SJSA1 (cell line): ENCODE measurements at places on chromosomes 5 and 9. TPM values are rescaled to one million over a fixed set of nuclear protein-coding genes. Genes with fewer than 3 reads are reported as not detected.

DNA sequence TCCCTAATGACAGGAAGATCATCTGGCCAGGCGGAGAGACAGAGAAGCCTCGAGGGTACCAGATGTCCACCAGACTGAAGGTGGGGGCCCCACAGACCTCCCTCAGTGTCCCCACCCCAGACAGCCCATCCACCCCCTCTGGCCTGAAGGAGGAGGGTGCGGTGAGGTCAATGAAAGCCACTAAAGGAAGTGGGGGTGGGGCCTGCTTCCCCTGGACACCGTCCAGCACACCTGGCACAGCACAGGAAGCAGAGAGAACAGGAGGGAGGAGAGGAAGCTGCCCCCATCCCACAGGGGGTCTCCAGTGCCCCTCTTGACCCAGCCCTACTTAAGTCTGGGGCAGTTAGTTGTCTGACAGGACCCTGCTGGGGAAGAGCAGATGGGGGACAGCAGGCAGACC, 11.2 kb downstream of the LRRC26 start:
- no peak for DNase-seq

ZBTB43 gene
- total RNA-seq: 6.5 and 6.8 TPM in 2 replicates

TMOD1 gene
- total RNA-seq: not detected in 2 replicates

GRCh38 chr5:80082731-80083100, 47.6 kb downstream of the THBS4 start:
- DNase-seq: no peak

GRCh38 chr5:102483736-102484135, 15.1 kb downstream of the SLCO6A1 start:
- DNase-seq: no peak

- DNase-seq: no peak
These were observed 32.9 kb downstream of the FAM81B start for GRCh38 chr5:95424016-95424415.

- no peak for DNase-seq
These were observed 54.1 kb downstream of the MTAP start for GRCh38 chr9:21856301-21857094.

- DNase-seq: no peak
These were observed 30.5 kb downstream of the EXD3 start for GRCh38 chr9:137392232-137393007.

DNA sequence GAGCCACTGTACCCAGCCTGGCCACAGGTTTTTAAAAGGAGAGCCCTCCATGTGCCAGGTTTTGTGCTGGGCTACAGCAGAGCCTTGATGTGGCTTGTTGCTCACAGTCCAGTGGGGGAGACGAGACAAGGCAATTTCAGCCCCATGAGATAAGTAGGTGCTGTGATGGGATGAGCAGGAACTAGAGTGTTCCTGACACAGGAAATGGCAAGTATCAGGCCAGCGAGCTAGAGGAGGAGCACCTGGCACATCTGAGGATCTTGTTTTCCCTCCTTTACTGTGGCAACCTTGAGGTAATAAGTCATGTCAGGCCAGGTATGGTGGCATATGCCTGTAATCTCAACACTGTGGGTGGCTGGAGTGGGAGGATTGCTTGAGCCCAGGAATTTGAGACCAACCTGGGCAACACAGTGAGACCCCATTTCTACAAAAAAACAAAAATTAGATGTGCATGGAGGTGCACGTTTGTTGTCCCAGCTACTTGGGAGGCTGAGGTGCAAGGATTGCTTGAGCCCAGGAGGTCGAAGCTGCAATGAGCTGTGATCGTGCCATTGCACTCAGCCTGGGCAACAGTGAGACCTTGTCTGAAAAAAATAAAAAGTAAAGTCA, 3.8 kb upstream of the ZDHHC12 start:
- DNase-seq: no peak

GRCh38 chr9:124696101-124696500, 75.0 kb downstream of the NR6A1 start:
- DNase-seq: no peak

GRCh38 chr9:102550886-102551285, 444.2 kb upstream of the CYLC2 start:
- no peak for DNase-seq

PCDHA9 gene
- total RNA-seq: under 0.01 TPM in 1 of 2 replicates, not detected in the other

PRUNE2 gene
- total RNA-seq: 0.09 and 2.2 TPM in 2 replicates

GRCh38 chr9:130150779-130151382, 21.3 kb upstream of the NCS1 start:
- no peak for DNase-seq

AHRR gene
- 17.8 and 22.6 TPM in 2 replicates for total RNA-seq

PHYHD1 gene
- not detected in 2 replicates for total RNA-seq

GRCh38 chr9:98573749-98574278, 134.9 kb downstream of the GABBR2 start:
- DNase-seq: no peak

GRCh38 chr5:173846929-173847501, 41.1 kb upstream of the CPEB4 start:
- DNase-seq: no peak

SPATA31A3 gene
- total RNA-seq: not detected in 2 replicates

- DNase-seq: no peak
These were observed 73.0 kb upstream of the NR4A3 start for GRCh38 chr9:99748676-99749075.

CBY3 gene
- not detected in 2 replicates for total RNA-seq

- DNase-seq: peak; percentile 4
These were observed 321.4 kb downstream of the NPR3 start for GRCh38 chr5:33032271-33033070.

DNA sequence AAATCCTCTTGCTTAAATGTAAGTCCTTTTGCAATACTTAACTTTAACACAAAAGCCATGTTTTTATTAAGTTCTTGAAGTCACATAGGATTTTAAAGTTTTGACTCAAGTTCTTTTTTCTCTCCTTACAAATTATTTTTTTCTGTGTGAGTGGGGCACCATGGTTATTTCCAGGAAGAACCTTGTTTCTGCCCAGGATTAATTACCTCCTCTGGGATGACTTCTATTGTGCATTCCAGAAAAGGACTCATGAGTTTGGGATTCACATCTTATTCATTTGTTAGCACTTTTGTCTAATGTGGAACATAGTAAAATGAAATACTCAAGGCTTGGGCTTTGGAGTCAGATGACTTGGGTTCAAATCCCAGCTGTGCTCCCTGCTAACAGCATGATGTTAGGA, 421.4 kb upstream of the WWC1 start:
- DNase-seq: no peak

- DNase-seq: no peak
These were observed 363.6 kb upstream of the EDIL3 start for GRCh38 chr5:84748313-84748712.

- DNase-seq: no peak
These were observed 31.9 kb upstream of the CEP120 start for GRCh38 chr5:123455095-123455494.

FBLL1 gene
- total RNA-seq: 4.6 and 4.8 TPM in 2 replicates

DNA sequence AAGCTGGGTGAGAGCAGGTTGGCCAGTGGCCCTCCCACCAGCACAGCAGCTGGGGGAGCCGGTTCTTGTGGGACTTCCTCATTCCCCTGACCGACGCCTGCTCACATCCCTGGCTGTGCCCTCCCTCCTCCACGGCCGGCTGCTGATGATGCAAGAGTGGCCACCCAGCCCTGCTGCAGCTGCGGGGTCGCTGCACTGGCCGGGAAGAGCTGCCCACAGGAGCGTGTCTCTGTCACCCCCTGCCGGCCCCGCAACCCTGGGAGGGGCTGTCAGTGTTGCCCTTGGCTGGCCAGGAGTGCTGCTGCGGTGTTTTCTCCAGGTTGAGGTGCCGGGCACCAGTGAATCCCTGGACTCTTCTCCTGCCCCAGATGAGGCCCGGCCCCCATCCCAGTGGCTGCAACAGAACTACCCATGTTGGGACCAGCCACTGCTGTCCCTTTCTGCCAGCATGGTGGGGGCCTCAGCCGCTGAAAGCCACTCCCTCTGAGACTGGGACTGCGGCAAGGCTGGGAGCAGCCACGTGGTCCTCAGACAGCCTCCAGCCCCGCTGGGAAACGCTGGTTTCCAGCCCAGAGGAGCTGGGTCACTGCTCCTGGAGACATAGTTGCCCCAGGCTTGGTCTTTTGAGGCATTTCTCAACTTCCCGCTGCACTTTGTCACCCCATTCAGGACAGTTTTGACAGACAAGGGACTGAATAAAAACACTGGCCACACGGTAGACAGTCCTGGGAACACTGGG, 739 bp downstream of the CARD9 start:
- peak; percentile 70 for DNase-seq

KLHL3 gene
- 0.05 TPM in 1 of 2 replicates, not detected in the other for total RNA-seq

IL33 gene
- not detected in 2 replicates for total RNA-seq

ADAMTS12 gene
- 3.9 and 9.1 TPM in 2 replicates for total RNA-seq

PCDHGA5 gene
- 0.76 and 1.8 TPM in 2 replicates for total RNA-seq

DNA sequence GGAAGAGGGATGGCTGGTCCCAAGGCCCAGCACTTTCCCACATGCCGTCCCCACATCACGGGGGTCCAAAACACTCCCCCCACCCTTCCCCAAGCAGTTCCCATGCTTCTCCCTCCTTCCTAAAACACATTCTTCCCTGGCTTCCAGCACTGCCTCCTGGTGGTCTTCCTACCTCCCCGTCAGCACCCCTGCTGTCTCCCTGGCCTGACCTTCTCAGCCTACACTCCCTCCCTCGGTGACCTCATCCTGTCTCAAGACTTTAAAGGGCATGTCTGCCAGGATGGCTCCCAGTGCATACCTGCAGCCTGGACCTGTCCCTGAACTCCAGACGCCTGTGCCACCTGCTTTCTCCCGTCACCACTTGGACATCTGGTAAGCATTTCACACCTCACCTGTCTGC, 4.3 kb upstream of the NCS1 start:
- DNase-seq: no peak

ETF1 gene
- 134 and 167 TPM in 2 replicates for total RNA-seq

DNA sequence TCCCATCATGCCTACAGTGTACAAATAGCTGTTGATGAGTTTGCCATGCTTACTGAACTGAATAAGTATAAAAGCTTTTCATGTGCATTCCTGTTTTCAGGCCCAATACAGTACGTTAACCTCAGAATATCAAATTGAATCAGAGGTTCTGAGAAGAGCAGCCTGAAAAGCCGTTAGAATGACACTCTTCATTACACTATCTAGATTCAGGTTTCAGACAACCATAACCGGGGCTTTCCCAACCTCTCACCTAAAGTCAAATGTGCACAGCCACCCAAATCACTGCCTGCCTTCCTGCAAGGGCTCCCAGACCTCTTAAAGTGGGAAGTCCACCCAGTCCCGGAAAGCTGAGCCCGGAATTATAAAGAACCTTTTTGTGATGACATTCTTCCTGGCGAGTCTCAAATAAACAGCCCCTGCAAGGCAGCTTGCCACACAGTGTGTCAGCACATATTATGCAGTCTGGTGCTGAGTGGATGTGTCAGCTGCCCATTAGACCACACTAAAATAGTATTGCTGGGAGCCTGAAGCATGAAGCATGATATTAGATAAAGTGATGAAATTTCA, 245.8 kb downstream of the TLE4 start:
- DNase-seq: no peak

LYRM7 gene
- total RNA-seq: 33.1 and 127 TPM in 2 replicates

- DNase-seq: no peak
These were observed 7.5 kb downstream of the SLC22A5 start for GRCh38 chr5:132376694-132377641.

GRCh38 chr5:126280343-126280742, 142.9 kb upstream of the GRAMD2B start:
- no peak for DNase-seq

- DNase-seq: no peak
These were observed 41.8 kb upstream of the KCNMB1 start for GRCh38 chr5:170430866-170431437.

- DNase-seq: no peak
These were observed 687.3 kb upstream of the ST8SIA4 start for GRCh38 chr5:101590384-101590783.

- DNase-seq: no peak
These were observed 1.7 kb upstream of the ACTL7A start for GRCh38 chr9:108860354-108860753.

DNA sequence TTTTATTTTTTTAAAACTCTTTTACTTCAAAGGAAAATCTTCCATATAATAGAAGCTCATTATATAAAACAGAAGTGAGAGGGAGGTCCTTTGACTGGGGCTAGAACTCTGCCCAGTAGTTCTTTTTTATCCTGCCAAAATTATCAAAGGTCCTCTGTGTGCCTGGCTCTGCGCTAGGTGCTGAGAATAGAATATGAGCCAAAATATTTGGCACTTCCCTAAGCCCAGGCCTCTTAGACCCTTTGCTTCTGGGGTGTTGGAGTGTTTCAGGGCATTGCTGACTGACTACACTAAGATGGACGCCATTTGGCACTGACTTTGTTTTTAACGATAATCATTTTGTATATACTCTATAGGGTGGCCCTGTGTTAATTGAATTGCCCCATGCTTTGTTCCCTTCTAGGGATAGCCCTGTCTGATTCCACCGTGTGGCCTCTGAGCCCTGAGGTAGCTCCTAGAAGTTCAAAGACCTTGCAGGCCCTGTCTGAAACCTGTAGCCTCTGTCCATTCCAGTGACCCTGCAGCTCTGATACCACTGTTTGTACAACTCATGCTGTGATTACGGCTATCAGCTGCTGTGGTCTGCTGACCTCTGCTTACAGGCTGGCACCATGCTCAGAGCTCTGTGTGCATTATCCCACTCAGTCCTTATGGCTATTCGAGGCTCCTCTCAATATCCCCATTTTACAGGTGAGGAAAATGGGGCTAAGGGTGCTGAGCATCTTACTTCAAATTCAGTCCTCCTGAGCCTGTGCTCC, 84.3 kb upstream of the SHB start:
- no peak for DNase-seq

DNA sequence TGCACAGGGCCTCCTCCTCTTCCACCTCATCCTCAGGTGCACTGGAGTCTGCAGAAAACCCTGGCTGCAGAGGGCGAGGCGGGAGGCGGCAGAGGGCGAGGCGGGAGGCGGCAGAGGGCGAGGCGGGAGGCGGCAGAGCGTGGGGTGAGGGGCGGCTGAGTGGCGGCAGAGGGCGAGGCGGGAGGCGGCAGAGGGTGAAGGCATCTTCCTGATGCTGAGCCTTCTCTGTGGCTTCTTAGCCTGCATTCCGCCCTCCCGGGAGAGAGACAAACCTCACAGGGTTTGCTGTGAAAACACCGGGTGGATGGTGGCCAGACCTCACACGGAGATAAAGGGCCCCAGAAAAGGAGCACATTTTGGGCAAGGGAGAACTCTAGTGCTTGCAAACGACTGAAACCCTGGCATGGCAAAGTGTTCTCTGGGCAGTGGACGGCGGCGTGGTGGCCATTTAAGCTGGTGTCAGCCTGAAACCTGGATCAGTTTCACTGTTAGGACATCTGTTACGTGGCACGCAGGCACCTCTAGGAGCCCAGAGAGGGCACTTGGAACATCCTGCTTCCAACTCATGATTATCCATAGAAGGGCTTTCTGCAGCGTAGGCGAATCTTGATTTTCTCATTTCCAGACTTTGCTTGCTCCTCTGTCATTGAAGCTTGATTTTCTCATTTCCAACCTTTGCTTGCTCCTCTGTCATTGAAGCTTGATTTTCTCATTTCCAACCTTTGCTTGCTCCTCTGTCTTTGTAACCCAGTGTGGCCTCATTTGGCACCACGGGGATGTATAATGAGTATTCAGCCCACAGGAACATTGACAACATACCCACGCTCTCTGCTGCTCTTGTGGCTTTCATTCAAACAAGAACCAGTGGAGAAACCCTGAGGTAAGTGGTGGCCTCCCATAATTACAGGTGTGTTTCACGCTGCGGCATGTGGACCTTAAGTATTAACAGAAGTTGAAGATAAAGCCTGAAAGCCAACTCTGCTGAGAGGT, 16.3 kb upstream of the PLEKHG4B start:
- peak; percentile 89 for DNase-seq
